ENCODE measurements at places on chromosomes 4 and X.

- DNase-seq: no peak
Observed at GRCh38 chrX:41720125-41720779, 3.7 kb upstream of the GPR82 start.

- no peak for DNase-seq
Observed at GRCh38 chr4:20487852-20488251, 212.4 kb upstream of the PACRGL start.

GRCh38 chr4:72513227-72513626, 55.8 kb downstream of the ADAMTS3 start:
- no peak for DNase-seq

GRCh38 chrX:120029354-120029753, 48.1 kb downstream of the RHOXF2B start:
- no peak for DNase-seq

- no peak for DNase-seq
Observed at GRCh38 chrX:27675493-27675892, 85.3 kb downstream of the DCAF8L2 start.

GRCh38 chrX:14476205-14476604, 53.1 kb upstream of the GLRA2 start:
- peak; percentile 47 for DNase-seq

All from right forelimb (tissue), 1 donor.